ENCODE measurements at places on chromosomes 5 and 9.

DNA sequence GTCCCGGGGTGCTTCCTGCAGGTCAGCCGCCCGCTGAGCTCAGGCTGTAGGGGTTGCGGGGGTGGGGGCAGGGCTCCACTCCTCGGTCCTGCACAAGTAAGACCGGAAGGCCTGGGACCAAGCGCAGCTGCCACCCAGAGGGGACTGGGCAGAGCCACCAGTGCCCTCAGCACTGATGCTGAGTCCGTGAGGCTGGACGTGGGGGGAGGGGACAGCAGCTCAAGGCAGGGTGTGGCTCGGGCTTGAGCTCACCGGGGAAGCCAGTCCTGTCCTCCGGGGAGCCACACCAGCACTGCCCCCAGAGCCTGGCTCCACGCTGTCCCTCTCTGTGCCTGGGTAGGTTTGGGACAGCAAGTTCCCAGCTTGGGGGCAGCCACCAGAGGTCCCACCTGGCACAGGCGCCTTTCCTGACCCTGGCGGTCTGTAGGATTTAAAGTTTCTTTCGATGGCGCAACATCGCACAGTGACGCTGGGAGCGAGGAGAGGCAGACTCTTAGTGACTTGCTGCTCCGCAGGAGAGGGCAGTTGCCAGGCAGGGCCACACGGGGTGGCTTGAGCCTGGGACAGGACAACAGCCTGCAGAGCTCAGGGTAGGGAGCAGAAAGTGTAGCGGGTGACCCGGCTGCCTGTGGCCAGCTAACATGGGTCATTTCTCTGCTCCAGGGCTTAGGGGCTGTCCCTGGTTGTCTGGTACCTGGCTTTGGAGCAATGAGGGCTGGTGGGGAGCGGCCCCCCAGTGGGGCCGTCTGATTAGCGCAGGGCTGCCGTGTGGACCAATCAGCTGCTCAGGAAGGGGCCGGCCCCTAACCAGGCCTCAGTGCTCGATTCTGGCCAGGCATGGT is 5.7 kb downstream of the LCN1 start:
- DNase-seq = no peak

- no peak for DNase-seq
Measured at GRCh38 chr5:120576588-120576987, 112.5 kb downstream of the PRR16 start.

DNA sequence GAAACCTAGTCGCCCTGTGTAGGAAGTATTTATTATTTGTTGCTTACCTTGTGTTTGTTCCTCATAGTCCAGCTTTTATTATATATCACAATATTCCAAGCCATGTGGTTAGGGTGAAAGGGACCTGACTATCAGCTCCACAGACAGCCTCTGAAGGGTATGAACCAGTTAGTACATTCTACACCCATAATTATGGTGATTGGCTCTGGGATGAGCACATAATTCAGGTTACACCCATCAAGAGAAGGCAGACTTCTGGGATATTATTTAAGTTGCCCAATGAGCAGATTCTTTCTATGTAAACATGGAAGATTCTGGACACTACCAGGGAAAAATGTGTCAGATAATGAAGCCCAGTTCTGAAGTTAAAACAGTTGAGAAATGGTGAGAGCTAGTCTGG is 168.0 kb downstream of the KIF4B start:
- DNase-seq = no peak

DNA sequence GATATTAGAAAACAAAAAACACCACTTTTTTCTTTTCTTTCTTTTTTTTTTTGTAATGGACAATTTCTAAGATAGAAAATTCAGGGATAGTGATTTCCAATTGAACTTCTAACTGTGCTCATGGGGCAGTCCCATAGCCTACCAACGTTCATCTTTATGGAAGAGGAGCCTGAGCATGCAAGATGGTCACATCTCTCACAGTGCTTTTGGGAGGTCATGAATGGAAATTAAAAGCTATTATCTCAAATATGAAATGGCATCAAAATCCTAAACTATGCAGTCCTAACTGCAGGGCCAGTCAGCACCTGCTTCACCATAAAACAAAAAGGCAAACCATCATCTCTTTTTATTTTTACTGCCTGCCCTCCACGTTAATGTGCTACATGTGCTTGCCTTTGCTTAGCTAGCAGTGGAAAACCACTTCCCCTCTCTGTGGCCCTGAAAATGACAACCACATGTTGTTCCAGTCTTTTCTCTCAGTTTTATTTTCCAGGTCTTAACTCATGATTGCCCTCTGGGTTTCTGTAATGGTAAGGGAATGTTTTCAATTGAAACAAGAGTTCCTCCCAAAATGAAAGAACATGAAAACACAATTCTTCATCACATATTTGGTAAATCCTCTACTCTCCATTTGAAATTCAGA is 16.7 kb downstream of the IFNB1 start:
- no peak for DNase-seq

DNA sequence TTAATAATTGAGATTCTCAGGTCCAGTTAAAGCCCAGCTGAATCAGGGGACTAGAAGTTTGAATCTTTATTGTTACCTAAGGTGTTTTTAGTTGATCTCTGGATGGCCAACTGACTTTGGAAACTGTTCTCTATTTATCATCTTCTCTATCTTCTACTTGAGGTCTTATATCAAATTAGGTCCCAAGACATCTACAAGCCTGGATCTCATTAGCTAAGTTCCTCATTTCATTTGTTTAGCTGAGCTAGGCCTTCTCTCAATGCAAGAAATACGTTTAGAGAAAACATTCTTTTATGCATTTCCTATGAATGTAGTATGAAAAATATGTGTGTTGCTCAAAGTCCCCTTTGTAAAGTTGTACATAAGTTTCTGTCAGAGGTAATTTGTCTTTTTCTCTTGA is 196.6 kb downstream of the PTTG1 start:
- DNase-seq = no peak

- no peak for DNase-seq
Measured at GRCh38 chr5:133412661-133413060, 199.7 kb downstream of the FSTL4 start.
